ENCODE measurements at places on chromosomes 7 and 10.

DNA sequence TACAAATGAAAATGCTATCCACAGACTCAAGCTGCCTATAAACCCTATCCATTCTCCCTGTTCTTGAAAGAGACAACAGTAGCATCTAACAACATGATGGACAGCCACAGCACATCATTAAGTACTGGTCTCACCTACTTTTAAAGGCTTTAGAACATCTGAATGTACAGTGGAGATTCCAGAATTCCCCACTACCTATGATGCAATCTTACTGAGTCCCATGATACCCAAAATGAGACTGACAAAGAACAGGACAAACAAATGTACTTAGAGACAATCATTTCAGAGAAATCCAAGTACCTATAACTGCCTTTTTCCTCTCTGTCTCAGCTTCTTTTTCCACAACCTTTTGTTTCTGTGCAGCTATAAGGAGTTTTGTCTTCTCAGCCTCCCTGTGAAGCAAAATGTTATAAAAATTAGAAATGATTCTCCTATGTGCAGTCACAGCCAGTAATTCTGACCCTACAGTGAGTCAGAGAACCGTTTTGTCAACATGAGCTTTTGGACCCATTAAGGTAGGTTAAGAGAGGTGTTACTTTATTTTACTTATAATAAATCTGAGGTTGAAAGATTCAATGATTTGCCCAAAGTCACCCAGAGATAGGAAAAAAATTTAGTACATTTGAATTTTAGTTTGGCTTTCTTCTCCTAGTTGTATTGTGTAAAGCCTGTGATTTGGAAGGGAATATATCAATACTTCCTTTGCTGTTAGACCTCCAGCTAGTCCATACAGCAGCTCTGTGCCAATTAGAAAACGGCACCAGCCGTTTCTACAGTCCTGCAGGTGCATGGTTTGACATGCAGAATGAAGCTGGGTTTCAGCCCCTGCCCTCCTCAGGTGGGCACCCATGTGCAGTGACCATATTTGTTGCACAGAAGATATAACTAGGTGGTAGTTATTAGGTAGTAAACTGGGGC is 21.9 kb downstream of the ERLIN1 start:
- no peak for DNase-seq

DNA sequence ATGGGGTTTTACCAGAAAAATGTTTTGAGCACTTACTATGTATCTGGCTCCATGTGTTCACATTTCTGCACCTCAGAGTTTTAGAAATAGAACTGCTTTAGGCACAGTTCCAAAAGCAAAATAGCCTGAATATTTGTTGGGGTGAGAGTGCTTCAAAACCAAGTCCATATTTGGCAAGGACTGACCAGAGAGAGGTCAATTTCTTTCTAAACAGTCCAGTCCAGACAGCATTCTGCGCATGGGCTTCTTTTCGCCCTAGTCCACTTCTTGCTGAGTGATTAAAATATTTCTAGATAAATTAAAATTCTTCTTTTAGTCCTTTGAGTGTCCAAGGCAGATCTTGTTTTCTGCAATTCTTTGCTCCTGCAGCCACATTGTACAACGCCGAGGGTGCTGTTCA is 427.0 kb downstream of the PHTF2 start:
- peak; percentile 3 for DNase-seq

DNA sequence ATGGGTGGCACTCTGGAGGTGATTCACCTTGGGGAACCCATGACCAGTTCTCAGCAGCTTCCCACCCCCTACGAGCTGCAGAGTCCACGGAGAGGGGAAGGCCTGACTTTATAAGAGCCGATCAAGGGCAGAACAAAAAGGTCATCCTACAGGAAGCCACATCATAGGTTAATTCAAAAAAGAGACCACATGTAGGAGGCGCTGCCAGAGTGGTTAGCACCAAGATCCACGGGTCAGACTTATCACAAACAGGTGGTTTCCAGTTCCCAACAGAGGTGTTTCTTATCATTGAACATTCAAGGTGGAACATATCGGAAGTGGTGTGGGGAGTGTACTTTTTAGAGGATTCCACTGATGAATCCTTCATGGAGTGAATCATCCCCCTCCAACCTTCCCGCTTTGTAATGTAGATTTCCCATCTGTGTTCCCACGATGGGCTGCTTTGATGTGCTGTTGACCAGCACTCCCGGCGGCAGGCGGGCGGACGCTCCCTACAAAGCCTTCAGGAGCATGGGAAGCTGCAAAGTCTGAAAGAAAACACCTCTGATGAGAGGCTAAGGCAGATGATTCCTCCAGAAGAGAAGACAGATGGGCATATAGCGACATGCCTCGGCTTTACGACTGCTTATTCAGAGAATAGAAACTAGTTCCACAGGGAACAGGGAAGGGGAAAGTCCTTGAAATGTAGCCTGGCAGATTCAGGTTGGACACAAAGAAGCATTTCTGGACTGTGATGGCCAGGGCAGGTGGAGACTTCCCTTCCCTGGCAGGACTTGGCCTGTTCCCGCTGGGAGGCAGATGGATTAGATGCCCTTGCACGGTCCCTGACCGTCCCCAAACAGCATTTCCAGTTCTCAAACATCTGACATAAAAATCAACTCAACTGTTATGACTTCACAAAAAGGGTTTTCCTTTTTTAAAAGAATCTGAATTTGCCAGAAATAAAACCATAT is 66.5 kb downstream of the AFAP1L2 start:
- DNase-seq, result no peak

- DNase-seq, result peak; percentile 82
Observed at GRCh38 chr7:90173127-90173844, 19.0 kb downstream of the STEAP1 start.

DNA sequence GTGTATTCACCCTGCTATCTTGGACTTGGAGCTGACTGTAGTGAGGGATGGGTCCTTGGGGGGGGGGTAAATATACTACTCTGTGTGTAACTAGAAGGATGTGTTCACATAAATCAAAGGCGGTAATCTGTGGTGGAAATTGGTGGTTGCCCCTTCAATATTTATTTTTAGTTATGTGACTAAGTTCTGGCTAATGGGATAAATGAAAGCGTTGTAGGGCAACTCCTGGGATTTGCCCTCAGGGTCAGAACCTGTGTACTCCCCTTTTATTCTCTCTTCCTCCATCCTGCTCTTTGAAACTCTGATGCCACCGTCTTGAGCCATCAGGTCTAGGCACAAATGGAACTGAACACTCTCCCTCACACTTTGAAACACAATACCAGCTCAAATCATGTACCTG is 24.3 kb upstream of the ST7 start:
- peak; percentile 53 for DNase-seq

DNA sequence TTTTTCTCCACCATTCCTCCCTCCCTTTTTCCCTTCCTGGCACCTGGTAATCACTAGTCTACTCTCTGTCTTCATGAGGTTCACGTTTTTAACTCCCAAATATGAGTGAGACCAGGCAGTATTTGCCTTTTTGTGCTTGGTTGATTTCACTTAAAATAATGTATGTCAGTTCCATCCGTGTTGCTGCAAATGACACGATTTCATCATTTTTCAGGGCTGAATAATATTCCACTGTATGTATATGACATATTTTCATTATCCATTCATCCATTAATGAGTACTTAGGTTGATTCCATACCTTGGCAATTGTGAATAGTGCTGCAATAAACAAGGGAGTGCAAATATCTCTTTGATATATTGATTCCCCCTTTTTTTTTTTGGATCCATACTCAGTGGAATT is 25.8 kb downstream of the GALNT17 start:
- no peak for DNase-seq

- DNase-seq, result no peak
Observed at GRCh38 chr7:30954914-30955313, 8.8 kb upstream of the GHRHR start.

- no peak for DNase-seq
Observed at GRCh38 chr7:36690514-36691187, 33.6 kb downstream of the AOAH start.

- no peak for DNase-seq
Observed at GRCh38 chr10:12412666-12413368, 63.5 kb downstream of the CAMK1D start.

GRCh38 chr7:43933902-43934560 is 7.8 kb downstream of the UBE2D4 start:
- DNase-seq, result no peak

DNA sequence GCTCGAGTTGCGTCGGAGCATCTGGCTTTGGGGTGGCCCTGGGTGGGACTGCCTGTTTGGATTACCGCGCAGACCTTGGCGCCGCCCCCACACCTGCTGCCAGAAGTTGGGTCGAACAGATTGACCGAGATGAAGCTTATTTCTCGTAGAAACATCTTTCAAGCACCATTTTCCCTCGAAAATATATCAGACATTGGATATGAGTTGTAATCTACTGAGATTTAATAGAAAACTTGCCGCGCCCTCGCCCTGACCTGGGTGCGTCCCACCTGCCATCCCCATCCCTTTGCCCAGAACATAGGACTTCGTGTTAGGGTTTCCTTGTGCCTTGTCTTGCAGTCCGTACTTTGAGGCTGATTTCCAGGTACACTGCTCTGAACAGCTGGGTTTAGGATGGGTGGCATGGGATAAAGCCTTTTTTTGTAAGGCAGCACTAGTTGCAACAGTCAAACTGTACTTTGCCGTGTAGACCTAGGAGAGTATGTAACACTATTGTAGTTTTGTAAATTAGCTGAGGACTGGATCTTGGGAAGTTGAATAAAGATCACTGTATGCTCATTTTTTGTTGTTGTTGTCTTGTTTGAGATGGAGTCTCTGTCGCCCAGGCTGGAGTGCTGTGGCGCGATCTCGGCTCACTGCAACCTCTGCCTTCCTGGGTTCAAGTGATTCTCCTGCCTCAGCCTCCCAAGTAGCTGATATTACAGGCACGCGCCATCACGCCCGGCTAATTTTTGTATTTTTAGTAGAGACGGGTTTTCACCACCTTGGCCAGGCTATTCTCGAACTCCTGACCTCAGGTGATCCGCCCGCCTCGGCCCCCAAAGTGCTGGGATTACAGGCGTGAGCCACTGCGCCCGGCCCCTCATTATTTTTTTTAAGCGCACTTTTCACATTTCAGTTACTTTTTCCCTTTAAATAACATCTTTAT is 978 bp downstream of the OGDH start:
- DNase-seq, result no peak

DNA sequence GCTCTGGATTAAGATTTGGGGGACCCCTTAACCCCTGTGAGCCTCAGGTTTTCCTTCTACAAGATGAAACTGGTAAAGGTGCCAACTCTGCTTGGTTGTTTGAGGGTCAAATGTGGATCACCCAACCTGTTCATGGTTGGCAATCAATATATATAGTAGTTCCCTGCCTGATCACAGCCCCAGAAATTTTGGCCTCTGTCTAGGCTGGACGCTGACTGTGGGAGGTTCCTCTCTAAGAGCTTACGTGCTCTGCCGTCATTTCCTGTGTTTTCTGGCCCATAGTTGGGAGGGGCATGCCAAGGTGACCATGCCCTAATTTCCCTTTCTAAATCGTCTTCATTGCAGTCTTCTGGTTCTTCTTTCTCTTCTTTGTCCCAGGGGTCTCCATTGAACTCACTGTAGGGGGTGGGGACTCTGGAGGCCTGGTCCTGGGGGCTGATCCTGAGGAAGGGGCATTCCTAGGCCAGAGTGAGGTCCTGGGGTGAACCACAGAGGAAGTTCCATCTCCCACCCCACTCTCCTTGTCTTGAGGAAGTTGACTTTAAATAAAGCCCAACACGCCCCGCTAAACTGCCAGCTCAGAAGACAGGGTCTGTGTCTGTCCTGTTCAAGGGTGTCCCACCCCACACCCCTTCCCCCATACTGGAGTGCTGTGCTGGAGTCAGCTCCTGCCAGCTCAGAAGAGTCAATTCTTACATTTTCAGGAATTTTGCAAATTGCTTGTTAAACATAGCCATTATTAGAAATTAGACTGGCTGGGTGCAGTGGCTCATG is 98.9 kb upstream of the SDK1 start:
- DNase-seq, result no peak

GRCh38 chr7:123987445-123987844 is 45.4 kb downstream of the TMEM229A start:
- no peak for DNase-seq

DNA sequence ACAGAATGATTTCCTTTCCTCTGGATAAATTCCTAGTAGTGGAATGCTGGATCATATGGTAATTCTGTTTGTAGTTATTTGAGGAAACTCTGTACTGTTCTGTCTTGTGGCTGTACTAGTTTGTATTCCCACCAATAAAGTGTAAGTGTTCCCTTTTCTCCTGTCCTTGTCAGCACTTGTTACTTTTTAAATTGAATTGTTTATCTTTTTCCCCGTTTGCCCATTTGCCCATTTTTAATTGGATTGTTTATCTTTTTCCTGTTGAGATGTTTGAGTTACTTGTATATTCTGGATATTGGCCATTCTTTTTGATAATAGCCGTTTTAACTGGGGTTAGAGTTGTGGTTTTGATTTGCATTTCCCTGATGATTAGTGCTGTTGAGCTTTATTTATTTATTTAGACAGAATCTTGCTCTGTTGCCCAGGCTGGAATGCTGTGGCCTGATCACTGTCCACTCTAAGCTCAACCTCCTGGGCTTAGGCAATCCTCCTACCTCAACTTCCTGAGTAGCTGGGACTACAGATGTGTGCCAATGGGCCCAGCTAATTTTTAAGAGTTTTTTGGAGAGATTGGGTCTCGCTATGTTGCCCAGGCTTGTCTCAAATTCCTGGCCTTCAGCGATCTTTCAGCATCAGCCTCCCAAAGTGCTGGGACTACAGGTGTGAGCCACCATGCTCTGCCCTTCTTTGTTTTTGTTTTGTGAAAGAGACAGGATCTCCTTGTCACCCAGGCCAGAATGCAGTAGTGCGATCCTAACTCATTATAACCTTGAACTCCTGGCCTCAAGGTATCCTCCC is 23.0 kb downstream of the BMPR1A start:
- DNase-seq, result peak; percentile 19

DNA sequence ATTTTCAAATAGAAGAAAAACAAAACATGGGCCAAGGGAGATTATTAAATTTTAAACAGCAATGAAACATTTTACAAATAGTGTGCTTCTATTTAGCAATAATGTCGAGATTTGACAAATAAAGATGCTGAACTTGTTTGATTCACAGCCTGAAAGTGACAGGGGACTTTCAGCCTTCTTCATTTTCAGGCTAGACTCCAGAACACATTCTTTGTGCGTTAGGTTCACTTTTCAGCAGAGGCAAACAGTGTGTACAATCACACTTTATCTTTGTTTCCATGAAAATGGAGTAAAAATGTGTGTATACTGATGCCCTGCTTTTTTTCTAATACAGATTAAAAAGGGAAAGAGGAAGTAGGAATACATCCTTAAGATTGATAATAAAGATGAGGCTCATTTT is 35.6 kb downstream of the FAM171A1 start:
- no peak for DNase-seq

DNA sequence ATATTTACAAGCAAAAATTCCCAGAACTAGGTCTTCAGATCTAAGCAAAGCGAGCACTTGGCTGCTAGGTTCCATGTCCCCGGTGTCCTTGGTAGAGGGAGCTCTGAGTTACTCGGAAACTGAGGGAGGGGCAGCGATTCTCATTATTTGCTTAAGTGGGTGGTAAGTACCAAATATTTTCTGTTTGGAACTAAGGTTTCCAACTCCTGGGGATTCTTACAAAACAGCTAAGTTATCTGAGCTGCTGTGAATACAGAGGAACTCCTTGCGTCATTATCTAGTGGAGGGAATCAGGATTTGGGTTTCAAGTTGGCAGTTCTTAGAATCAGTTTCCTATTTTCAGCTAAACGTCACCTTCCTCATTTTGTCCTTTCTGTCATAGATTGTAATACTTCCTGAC is 76.8 kb upstream of the IKZF1 start:
- DNase-seq, result no peak

GRCh38 chr10:62093863-62094291 is 174.8 kb downstream of the RTKN2 start:
- peak; percentile 75 for DNase-seq
